ENCODE measurements at places on chromosomes 4 and X.

DNA sequence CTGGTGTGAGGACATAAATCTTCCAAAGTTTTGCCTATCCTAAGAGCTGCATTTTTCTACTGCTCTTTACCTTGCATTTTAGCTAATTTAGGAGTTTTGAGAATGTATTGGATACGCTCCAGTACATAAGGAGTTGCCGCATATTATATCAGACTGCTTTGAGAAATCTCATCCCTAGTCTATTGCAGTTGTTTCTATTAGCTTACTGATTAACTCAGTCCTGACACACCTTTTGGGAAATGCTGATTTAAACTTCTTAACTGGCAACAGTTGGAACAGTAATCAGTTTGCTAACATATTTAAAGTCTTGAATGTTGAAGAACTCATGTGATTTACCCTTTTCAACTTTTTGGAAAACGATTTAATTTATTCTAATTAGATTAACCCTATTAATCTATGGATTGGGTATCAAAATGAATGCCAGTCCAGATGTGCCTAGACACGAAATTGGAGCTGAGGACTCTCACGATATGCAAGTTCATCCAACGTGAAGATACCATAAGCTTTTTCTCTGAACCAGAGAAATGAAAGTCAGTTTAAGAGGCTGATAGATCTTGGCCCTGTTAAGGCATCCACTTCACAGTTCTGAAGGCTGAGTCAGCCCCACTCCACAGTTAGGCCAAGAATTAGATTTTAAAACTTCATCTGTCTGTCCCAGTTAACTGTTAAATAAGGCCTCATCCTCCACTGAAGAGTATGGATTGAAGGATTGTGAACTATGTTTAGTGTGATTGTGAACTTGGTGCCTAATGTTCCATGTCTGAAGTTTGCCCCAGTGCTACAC, 90.0 kb downstream of the MAOA start:
- DNase-seq, result no peak

GRCh38 chr4:102311407-102311806, 33.9 kb downstream of the SLC39A8 start:
- no peak for DNase-seq

- no peak for DNase-seq
Observed at GRCh38 chr4:8180310-8181093, 18.6 kb upstream of the SH3TC1 start.

GRCh38 chrX:104104676-104105075, 7.6 kb upstream of the ZCCHC18 start:
- no peak for DNase-seq

DNA sequence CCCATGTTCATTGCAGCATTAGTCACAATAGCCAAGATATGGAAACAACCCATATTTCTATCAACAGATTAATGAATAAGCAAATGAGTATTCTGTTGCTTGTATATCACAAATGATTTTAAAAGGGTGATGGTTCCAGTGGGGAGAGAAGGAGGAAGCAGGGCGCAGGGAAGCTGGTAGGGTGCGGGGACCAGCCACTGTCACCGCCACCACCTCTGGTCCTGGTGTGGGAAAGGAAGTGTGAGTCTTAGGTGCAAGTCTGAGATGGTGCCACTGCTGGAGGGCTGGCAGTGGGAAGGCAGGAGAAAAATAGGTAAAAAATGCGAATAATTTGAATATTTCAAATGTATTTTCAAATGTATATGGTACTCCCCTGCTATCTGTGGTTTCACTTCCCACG, 286.8 kb upstream of the DDX53 start:
- DNase-seq, result no peak

DNA sequence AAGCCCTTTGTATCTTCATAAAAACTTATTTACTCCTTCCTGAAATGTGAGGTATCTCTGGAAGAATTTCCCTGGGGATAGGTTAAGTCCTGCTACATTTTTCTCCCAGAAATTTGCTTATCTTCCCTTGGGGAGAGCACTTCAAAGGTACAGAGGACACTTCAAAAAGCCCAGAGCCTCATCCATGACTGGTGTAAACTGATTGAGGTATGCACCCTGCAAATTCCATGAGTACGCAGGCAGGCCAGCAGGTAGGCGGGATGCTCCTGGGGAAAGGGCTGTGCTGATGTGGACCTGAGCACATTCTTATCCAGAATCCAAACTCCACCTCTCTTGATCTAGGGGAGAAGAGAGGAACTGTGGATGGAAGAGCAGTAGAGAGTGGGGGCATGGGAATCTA, 26.3 kb upstream of the RASGEF1B start:
- no peak for DNase-seq

DNA sequence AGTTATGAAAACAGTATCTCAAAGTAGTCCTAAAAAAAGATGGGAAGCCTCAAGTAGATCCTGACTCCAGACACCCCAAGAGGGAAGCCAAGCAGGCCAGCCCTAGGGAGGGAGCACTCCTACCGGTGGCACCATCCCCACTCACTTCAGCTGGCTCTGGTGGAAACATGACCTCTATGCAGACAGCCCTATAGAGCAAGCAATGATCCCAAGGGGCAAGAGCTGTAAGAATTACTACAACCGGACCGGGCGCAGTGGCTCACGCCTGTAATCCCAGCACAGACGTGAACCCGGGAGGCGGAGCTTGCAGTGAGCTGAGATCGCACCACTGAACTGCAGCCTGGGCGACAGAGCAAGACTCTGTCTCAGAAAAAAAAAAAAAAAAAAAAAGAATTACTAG, 5.7 kb downstream of the LETM1 start:
- no peak for DNase-seq

DNA sequence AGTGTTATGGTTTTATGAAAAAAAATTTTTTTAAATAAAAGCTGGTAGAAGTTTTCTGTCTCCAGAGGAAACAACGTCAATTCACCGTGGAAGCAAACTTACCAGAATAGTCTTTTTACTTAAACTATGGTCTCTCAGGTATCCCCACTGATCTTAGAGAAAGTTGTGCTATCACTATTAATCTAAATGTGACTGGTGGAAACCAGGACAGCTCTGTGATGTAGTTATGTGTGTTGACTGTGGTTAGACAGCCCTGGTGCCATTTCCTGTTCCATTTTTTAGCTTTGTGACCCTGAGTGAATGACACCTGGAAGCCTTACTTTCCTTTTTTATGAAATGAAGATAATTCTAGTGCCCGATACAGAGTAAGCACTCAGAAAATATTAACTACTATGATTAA, 111.8 kb upstream of the HUWE1 start:
- DNase-seq, result no peak

DNA sequence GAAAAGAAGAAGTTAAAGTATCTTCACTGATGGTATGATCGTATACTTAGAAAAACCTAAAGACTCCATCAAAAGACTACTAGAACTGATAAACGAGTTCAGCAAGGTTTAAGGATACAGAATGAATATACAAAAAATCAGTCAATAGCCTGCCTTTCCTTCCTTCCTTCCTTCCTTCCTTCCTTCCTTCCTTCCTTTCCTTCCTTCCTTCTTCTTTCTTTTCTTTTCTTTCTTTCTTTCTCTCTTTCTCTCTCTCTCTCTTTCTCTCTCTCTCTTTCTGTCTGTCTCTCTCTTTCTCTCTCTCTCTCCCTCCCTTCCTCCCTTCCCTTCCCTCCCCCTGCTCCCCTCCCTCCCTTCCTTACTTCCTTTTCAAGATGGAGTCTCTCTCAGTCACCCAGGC, 362.7 kb downstream of the BMPR1B start:
- DNase-seq, result no peak

GRCh38 chrX:38612281-38612680, 50.9 kb downstream of the TSPAN7 start:
- DNase-seq, result no peak

DNA sequence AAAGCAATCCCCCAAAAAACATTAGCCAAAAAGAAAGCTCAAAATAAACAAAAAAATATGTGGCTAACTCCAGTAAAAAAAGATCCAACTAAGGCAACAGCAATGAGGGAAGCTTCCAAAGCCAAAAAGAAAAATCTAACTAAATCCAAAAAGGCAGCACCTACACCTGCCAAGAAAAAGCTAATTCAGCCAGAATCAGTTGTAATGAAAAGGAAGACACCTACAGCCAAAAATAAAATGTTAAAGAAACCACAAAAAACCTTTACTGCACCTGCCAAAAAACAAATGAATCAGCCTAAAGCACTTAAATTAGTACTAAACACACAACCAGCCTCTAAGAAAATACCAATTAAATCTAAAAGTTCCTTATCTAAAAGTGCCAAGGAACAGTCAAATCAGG, 37.2 kb upstream of the CABS1 start:
- DNase-seq, result no peak

GRCh38 chr4:153916273-153916755, 127.4 kb upstream of the SFRP2 start:
- DNase-seq, result no peak

Data from femur (tissue), 1 donor.